ENCODE measurements at places on chromosomes 4 and X.

DNA sequence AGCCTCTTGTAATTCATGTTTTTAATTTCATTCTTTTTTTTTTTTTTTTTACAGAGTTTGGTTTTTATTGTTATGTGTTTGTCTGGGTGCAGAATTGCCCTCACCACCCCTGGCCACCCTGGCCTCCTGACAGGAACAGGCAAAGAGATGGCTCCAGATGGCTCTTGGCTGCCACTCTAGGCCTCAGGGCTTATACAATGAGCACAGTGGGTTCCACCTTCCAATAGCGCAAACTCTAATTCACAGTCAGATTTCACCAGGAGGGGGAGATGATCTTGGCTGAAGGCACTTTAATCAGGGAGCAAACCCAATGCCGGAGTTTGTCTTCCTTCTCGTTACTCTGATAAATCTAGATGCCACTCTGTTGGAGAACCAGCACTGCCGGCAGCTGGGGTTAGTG is 24.8 kb downstream of the CPE start:
- no peak for DNase-seq

DNA sequence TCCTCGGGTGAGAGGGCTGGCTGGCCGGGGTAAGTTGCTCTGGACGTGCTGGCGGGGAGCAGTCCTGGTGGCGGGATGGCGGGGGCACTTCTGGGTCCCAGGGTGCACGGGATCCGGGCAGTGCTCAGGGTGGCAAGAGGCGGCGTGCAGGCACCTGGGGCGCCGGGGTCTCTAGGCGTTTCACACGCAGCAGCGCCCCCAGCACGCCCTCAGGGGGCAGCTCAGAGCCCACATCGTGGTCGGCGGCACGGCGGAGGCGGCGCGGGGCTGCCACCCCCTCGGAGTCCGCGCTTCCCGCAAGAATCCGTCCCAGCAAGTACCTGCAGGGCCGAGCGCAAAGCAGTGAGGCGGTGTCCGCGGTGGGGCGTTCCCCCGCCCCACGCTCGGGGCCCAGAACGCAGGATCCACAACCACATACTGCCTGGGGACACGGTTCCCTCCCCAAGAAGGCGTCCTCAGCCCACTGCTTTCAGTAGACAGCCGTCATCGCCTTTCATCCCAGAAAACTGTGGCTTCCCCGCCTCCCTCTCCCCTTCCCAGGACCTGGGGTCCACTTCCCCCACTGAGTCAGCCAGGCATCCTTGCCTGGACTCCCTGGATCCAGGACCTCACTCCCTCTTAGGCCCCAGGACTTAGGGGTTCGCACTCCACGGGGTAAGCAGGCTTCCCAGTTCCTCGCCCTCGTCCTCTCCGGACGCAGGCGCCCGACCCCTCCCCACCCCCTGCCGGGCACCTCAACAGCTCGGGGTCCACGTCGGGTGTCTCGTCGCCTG is 4.1 kb downstream of the PCSK1N start:
- no peak for DNase-seq

- no peak for DNase-seq
Measured at GRCh38 chrX:45719751-45720501, 519.2 kb upstream of the DIPK2B start.

- DNase-seq: no peak
Measured at GRCh38 chr4:61772126-61772525, 572.0 kb downstream of the ADGRL3 start.
